Activated CD8-positive, alpha-beta memory T cell treated with anti-CD3 and anti-CD28 coated beads, Interleukin-2, amount 50 U/mL, for 4 hours (primary cell): ENCODE measurements at places on chromosomes 12 and 14.

DNA sequence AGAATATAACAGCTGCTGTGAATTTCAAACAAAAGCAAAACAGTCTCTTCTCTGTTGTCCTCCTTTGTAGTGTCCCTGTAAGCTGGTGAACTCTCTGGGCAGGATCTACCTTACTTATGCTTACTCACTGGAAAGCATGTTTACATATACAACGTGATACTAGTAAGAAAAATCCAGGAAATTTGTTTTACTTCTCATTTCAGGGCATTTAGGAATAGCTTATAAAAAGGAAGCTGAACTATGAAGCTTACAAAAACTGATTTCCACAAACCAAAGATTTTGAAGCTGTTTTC, 311.0 kb downstream of the NOVA1 start:
- no peak for DNase-seq

- DNase-seq: peak; percentile 33
Measured at GRCh38 chr14:91138511-91139359, 24.9 kb downstream of the DGLUCY start.

DNA sequence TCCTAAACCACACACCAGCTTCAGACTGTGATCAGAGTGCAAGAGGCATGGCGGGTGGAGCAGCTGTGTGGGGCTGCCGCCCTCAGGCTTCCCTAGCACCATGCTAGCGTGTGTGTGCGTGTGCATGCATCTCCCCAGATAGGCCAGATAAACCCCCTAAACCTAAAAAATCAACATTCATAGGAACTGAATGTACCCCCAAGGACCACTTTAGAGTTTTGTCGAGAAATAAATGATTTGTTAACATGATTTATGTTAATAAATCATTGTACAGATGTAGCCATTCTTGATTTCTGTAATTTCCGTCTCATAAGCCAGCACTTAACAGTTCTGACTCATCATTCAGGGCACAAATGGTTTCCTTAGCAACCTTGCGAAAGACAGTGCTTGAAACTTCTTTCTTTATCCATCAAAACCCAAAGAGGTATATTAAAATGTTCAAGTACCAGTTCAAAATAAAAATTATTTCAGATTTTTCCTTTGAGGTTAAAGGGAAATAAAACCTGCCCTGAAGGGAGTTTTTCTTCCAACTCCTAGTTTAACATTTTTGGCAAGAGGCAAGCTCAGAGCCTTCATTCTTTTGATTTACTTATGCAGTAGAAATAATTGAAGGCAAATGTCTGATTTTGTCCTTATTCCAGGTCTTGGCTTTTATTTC, 206.2 kb upstream of the RGS6 start:
- no peak for DNase-seq

GRCh38 chr12:120702637-120703036, 7.6 kb upstream of the UNC119B start:
- DNase-seq: no peak

- DNase-seq: no peak
Measured at GRCh38 chr14:104658325-104658712, 31.1 kb upstream of the INF2 start.

DNA sequence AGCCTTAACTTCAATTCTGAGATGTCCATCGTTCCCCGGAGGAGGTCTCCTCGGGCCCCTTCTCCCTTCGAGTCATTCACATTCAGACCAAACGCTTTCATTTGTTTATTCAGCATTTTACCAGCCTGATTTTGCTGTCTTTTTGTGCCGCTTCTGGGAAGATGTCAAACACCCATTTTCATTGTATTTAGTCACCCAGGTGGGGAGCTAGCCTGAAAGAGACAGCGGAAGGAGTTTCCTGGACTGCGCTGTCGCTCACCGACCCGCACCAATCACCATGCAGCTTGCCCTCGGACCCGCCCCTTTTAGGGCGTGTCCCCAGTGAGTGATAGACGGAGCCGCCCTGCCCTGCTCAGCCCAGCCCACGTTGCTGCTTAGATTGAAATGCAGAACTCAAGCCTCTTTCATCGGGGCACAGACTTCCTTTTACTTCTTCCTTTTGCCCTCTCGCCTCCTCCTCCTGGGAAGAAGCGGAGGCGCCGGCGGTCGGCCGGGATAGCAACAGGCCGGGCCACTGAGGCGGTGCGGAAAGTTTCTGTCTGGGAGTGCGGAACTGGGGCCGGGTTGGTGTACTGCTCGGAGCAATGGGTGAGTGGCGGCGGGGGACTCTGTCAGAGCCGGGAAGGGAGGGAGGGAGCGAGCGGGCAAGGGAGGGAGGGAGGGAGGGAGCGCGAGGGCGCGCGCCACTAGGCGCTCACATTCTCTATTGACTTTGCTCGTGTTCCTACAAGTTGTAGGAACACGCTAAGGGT, at the start of gene PAX9:
Gene PAX9 (plus strand): TSS at position 355 of the 752 bp plus-strand sequence. CDS start 230 bp downstream, at position 585.
- no peak for DNase-seq

GRCh38 chr14:104445832-104446381, 133.7 kb upstream of the C14orf180 start:
- no peak for DNase-seq

GRCh38 chr14:26773906-26774593, 176.2 kb upstream of the NOVA1 start:
- no peak for DNase-seq

- peak; percentile 59 for DNase-seq
Measured at GRCh38 chr14:89720741-89721729, 233.5 kb downstream of the EFCAB11 start.

DNA sequence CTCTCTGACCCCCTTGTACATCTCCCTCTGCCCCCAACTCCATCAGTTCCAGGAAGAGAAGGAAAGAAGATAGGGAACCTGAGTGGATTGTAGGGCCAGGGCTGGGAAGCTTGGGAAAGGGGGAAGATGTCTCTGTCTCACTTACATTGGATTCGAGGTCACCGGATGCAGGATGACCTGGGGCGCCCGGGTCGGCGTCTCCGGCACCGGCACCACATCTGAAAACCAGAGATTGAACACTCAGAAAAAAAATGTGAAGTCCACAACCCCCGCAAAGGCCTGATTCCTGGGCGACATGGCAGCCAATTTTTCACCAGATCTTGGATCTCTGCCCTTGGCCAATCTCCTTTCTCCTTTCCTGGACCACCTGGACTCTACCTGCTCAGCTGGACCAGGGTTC, 169.4 kb upstream of the NOS1 start:
- DNase-seq: no peak

- peak; percentile 44 for DNase-seq
Measured at GRCh38 chr12:133130808-133131128, 341 bp downstream of the ZNF10 start.

DNA sequence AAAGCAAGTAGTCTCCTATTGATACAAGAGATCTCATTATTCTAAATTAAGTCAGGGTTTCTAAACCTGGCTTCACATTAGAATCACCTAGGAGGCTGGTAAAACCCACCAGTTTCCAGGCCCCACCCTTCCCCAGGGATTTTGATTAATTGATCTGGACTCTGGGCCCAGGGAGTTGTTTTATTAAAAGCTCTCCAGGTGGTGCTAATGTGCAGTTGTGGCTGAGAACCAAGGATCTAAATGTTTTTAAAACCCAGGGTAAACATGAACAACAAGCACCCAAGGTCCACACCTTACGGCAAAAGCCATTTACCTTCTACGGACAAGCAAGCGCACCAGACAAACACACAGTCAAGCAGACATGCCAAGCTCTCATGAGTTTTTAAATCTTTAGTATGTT, 73.9 kb downstream of the SLC2A13 start:
- no peak for DNase-seq

DNA sequence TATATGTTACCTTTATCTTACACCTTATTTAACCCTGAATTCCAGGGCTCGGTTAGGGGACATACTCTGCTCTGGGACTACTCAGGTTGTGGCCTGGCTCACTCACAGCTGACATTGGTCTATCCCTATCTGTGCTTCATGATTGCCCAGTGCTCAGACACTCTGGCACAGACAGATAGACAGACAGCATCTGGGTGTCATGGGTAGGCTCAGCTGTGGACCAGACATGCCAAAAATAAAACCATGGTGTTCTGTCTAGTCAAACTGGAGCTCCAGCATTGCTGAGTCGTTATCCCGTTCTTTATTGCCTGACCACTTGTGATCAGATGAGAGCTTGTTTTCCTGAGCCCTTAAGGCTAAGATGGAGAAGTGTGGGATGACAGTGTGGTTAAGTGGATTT, 29.0 kb downstream of the FBXW8 start:
- DNase-seq: no peak

DNA sequence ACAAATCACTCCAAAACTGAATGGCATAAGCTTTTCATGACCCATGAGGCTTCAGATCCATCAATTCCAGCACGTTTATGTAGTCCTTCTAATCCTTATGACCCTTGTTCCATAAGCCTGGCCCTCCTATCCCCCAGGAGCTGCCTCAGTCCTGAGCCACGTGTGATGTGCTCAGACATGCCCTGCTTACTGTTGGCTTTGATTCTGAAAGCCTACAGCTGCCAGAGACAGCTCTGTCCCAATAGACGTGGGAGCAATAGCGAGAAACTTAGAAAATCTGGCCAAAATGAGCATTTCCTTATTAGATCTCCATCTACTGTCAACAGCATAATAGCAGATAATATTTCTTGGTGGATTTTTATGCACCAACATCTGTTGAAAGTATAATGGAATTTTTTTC, 33.2 kb downstream of the DUSP6 start:
- DNase-seq: no peak

DNA sequence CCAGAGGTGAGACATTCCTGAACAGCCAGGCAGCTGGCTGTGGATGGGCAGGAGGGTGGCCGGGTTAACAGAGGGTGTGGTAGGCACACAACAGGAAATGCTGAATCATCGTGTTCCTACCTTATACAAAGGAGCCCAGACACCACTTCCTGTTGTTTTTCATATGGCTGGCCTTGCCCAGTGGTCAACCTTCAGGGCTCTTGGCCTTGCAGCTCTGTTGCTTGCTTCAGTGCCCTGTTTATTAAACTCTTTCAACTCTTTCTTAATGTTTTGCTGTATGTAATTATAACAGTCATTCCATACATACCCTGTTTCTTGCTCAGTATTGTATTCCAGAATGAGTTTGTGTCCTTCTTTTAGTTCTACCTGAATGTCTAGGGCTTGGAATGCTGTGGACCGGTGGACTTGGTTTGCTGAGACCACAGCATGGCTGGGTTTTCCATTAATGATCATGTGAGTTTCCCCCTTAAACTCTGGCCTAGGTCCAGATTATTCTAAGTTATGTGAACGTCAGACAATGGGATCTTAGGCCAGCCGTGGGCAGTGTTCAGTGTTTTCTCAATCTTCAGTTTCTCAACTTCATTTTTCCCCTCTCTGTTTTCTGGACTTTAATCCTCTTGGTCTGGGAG, 11.9 kb downstream of the CFAP54 start:
- peak; percentile 19 for DNase-seq

DNA sequence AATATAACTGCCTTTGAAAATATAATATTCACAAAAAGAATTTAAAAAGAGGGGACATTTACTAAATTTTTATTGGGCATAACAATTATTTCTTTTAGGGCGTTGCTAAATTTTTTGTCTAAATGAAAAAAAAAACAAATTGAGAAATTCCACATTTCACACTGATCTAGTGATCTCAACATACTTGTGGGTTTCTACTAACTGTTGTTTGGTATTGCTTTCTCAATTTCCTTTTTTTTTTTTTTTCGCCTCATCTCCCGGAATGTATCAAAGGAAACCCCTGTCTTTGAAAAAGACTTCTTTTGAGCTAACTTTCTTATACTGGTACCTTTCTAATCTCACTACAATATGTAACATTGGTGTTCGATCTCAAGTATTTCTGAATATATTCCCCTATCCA, at the start of gene CLEC4D:
Gene CLEC4D (plus strand): TSS at position 248 of the 400 bp plus-strand sequence. CDS start 230 bp downstream, outside the sequence.
- DNase-seq: no peak

GRCh38 chr12:44428825-44429224, 447.3 kb downstream of the NELL2 start:
- no peak for DNase-seq

DNA sequence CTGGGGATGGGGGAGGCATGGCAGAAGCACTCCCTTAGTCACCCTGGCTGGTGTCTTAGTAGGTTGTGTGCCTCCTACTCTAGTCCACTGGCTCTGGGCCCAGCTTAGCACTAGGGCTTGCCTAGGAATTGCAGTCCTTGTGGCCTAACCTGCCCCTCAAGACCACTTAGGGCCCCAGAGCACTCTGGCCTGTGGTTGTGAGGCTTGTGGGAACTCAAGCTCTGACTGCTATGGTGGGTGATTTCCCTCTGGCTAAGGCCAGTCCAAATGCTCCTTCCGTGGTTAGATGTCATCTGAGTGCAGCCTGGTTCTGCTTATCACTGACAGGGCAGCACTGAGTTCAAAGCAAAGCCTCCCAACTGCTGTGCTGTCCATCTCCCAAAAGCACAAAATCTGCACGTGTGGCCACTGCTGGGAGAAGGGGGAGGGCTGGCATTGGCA, 20.2 kb downstream of the FGD4 start:
- no peak for DNase-seq

DNA sequence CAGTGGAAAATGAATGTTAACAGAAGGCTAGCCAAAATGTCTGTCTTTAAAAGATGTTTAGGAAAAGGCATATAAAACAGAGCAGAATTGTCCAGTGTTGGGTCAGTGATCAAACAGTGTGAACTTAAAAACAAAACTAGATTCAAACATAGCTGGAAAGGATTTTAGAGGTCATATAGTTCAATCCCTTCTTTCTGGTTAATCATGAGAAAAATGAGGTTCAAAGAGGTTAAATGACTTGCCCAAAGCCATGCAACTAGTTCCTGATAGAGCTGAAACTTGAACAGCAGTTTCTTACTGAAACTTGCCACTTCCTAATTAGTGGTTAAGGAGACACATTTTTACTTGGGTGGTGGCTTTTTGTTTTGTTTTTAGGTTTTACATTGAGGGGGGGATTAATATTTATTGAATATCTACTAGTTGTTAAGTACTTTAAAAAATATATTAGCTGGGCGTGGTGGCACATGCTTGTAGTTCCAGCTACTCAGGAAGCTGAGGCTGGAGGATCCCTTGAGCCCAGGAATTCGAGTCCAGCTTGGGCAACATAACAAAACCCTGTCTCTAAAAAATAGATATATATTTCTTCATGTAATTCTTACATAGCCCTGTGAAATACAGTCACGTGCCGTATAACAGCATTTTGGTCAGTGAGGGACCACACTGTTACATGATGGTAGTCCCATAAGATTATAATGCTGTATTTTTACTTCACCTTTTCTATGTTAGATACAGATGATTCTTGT, 20.4 kb downstream of the ACVR1B start:
- no peak for DNase-seq

- no peak for DNase-seq
Measured at GRCh38 chr12:49626836-49627235, 3.5 kb downstream of the PRPF40B start.

GRCh38 chr14:61188196-61188595, 92.9 kb downstream of the TMEM30B start:
- DNase-seq: no peak

GRCh38 chr12:114316076-114316475, 89.9 kb downstream of the TBX5 start:
- DNase-seq: no peak

DNA sequence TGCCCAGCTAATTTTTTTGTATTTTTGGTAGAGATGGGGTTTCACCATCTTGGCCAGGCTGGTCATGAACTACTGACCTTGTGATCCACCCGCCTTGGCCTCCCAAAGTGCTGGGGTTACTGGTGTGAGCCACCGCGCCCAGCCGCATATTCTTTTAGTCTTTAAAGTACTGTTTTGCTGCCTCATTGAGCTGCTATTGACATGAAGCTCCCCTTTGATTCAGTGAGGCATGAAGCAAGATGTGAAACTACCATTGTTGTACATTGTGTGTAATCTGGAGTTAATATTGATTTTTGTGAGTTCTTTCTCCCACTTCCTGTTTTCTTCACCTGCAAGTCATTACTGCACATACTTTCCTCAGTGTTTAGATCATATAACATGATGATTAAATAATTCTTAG, 80.8 kb downstream of the MNAT1 start:
- DNase-seq: no peak
